ENCODE measurements at places on chromosomes 7 and 10.
A peak's percentile ranks its signal among the peaks of the same experiment; 100 is the strongest.

DNA sequence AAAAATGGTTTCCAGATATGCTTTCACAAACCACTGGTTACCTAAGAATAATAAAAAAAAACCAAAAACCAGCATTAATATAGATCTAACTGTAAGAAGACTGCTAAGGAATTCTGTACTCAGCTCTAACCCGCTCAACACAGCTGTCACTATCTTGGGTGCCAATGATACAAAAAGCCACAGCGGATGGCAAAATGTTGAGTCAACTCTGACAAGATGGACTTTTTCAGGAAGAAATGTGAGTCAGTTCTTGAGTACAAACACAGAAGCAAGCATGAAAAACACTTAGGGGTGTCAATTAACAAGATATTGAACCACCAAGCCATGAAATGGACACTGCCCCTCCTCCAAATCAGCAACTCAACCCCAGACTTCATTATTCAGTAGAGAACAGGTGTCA, 55.0 kb downstream of the CTTNBP2 start:
- DNase-seq, result no peak

GRCh38 chr7:142616121-142616643, 133.1 kb upstream of the PRSS1 start:
- DNase-seq, result no peak

DNA sequence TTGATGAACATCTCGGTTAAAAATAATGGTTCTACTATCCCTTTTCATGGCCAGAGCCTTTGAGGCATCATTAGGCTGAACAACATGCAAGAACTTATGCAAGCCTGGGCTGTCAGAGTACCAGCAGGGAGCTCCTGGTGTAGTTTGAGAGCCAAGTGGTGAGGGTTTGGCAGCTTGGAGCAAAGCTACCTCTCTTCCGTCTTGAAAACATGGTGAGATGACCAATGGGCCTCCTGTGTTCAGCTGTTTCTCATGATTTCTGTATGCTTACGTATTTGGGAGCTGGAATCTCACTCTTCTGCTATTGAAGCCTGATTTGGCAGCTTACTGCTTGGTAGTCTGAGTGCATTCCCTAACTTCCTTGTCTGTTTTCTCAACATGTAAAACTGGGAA, 150.4 kb downstream of the CXCL12 start:
- DNase-seq, result no peak

- no peak for DNase-seq
Observed at GRCh38 chr7:158030566-158030965, 557.1 kb downstream of the PTPRN2 start.

DNA sequence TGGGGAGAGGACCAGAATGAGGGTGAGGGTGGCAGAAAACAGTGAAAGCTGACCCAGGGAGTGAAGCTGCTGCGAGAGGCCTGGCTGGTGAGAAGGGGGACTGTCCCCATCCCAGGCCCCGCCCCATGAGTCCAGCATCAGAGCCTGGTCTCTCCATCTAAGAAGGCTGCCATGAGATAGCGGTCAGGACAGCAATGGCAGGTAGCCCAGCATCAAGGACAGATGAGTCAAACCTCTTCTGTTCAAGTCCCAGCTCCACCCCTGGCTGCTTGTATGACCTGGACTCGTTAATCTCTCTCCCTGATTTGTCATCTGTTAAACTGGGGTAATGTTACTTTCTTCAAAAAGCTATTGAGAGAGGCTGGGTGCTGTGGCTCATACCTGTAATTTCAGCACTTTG, 22.2 kb downstream of the GPNMB start:
- DNase-seq, result no peak

GRCh38 chr10:94238006-94238617, 124.6 kb downstream of the NOC3L start:
- DNase-seq, result no peak

DNA sequence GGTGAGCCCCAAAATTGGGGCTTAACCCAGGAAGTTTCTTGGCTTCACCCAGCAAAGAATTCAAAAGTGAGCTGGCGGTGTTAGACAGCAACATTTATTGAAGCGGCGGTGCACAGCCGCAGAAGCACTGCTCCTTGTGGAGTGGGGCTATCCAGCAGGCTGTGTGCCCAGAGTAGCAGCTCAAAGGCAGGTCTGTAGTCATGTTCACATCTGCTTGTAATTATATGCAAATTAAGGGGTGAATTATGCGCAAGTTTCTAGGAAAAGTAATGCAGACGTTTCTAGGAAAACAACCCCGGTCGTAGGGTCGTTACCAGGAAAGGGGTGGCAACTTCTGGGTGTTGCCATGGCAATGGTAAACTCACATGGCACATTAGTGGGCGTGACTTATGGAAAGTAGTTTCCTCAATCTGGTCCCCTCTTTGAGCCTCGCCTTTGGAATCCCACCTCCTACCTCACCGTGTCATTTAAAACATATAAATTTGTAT, 13.7 kb upstream of the KBTBD2 start:
- DNase-seq, result peak; percentile 86

GRCh38 chr7:134459981-134460380, 1.1 kb upstream of the AKR1B1 start:
- DNase-seq, result no peak

GRCh38 chr7:171912-172515, 20.4 kb upstream of the FAM20C start:
- DNase-seq, result no peak

DNA sequence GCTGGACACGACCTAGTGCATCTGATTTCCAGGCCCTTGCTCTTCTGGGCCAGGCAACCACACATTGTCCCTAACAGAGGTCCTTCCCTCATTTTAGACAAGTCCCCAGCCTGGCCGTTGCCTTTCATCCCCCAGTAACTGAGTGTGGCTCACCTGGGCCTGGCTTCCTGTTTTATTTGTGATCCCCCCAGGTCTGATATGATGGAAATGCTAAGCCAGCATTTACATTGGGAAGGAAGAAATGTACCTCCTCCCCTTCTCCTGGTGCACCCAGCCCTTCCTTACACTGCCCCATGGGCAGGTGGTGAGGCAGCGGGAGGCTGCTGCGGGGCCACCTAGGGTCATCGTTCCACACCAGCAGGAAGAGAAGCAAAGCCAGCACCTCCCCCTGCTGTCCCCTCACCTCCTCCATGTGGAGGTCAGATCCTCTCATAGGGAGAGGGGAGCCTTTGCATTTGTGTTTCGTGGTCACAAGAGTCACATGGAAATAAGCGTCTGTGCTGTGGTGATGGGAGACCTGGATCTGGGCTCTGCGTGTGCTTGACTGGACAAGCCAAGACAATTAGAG, 108.8 kb downstream of the GLRX3 start:
- DNase-seq, result no peak

DNA sequence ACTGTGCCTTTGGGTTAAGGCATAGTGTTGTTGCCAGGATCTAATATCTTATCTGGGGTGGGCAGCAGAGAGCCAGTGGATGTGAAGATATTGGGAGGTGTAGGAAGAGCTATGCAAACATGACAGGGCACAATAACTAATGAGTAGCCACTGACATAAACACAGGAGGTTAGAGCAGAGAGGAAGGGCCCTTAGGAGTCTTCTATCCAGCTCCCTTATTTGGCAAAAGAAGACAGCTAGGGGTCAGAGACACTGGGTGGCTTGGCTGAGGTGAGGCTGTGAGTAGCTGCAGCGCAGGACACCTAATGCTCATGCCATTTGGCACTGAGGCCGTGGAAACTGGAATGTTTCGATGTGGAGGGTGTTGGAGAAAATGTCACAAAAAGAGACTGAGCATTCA, 176.3 kb upstream of the TCF7L2 start:
- DNase-seq, result no peak

- DNase-seq, result no peak
Observed at GRCh38 chr10:128053356-128053755, 72.9 kb downstream of the MKI67 start.

- DNase-seq, result no peak
Observed at GRCh38 chr10:48748573-48748972, 63.9 kb downstream of the WDFY4 start.

Data from SHP77 treated with DMSO at 0.1 percent for 48 hours (cell line).